NT2/D1 (cell line): ENCODE measurements at places on chromosomes 4 and X.

- peak; percentile 5 for DNase-seq
Measured at GRCh38 chrX:130575831-130576389, 174.1 kb downstream of the RBMX2 start.

DNA sequence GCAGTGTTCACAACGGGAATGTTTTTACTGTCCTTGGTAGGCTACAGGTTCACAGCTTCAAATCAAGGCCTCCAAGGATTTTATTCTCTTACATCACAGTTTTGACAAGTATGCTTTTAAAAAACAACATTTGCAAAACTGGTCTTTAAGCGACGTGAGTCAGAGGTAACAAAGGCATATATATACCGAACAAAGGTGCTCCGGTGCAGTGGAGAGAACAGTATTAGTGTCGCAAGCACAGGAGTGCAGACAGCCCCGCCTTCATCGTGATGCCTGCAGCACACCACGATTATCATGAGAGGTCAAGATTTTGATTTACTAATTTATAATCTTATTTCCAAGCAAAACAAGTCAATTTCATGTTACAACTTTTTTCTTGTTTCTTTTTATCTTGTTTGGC is 90.8 kb downstream of the GATB start:
- DNase-seq = no peak

- DNase-seq = peak; percentile 66
Measured at GRCh38 chr4:6221851-6222760, 21.8 kb upstream of the JAKMIP1 start.

DNA sequence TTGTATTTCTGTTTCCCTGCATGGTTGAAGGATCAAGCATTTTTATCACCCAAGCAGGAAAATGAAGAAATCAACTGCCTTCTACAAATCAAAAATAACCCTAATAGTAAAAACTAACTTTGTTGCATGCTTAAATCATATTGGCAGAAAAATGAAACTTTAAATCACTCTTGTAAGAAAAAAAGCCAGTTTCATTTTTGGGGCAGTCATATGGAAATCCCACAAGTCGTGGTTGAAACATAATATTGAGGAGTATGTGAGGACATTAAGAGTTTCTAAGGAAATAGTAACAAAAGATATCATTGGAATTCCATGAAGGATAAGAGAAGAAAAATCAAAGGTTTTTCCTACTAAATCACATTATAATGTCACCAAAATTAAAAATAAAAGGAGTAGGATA is 8.4 kb downstream of the TEC start:
- no peak for DNase-seq

DNA sequence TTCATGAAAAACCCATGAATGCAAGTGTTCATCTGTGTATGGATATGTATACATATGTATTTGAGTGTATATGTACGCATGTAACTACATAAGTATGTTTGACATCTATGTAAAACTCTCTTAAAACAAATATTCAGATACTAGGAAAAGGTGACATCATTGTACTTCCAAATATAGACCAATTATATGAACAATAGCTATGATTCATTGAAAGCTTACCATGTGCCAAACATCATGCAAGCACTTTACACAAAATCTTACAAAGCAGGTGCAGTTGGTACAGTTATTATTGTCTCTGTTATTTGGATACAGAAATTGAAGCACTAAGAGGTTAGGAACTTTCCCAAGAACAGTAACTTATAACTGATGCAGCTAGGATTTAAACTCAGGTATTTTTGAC is 21.4 kb downstream of the MAGEB17 start:
- no peak for DNase-seq

- DNase-seq = no peak
Measured at GRCh38 chrX:37646254-37646653, 39.3 kb upstream of the XK start.

DNA sequence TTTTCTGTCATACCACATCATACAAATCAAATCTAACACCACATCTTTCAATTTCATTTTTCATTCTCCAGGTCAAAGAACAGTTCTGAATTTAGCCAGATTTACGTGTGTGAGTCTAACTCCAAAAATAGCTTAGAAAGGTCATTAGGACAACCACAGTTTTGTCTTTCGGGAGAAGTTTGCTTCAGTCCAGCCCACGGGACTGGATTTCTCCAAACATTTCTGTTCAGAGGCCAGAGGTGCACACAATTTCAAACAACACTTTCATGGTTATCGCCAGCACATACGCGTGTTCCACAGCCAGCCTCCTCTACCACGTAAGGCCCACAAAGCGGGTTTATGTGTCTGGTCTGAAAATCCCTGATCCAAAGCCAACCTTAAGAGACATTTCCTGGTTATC is 65.9 kb downstream of the VEGFC start:
- DNase-seq = no peak

GRCh38 chr4:88757776-88758175 is 60.1 kb upstream of the NAP1L5 start:
- no peak for DNase-seq

DNA sequence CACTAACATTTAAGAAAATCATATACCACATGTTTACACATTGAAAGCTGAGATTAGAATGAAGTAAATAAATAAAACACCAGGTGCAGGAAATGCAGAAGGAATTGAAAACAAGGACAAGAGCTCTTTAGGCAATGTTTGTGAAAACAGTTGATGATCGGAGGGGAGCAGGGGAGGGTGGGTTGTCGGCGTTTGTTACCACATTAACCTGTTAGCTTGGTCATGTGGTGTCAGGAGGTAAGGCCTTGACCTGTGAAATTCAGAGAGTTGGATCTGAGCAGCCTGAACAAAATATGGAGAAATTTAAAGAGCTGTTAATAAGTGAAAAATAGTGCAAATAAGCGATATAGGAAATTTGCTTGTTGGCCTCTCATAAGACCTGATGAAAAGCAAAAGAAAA is 759.9 kb downstream of the PDHA2 start:
- DNase-seq = no peak

- no peak for DNase-seq
Measured at GRCh38 chr4:107818301-107818910, 6.3 kb upstream of the SGMS2 start.
